ENCODE measurements at places on chromosomes 2 and 18.

DNA sequence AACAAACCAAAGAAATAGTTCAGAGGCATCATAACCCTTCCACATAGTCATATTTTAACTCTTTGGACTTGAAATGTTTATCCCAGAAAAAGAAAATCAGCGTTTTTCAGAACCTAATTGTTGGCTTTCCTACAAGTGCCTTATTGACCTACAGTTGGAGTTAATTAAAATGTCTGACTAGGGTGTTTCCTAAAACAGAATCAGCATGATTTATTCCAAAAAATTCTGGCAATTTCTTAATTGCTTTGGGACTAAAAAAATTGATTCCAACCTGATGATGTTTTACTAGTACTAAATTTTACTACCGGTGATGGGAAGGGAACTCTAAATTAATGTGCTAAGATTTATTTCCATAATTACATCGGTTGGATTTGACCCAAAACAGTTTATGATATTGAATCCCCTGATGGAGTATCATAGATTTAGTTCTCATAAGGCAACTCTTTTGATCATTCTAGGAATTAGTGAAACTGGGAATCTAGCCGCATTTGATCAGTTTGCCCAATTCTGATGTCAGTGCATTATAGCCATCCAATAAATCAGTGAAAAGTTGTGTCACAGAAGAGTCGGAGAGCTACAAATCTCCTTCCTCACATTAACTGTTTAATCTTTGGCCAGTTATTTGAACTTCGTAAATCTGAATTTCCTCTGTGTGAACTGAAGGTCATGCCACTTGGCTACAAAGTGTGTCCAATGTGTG is 134.3 kb upstream of the DSEL start:
- DNase-seq = no peak

DNA sequence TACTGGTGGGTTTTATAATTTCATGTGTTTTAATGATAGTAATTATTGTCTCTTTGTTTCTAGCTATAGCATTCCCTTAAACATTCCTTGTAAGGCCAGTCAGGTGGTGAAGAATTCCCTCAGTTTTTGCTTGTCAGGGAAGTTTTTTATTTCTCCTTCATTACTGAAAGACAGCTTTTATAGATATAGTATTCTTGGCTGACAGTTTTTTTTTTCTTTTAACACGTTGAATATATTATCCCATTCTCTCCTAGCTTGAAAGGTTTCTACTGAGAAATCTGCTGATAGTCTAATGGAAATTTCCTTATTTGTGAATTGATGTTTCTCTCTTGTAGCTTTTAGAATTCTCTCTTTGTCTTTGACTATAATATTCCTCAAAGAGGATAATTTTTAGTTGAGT is 46.8 kb downstream of the ASB1 start:
- DNase-seq = no peak

DNA sequence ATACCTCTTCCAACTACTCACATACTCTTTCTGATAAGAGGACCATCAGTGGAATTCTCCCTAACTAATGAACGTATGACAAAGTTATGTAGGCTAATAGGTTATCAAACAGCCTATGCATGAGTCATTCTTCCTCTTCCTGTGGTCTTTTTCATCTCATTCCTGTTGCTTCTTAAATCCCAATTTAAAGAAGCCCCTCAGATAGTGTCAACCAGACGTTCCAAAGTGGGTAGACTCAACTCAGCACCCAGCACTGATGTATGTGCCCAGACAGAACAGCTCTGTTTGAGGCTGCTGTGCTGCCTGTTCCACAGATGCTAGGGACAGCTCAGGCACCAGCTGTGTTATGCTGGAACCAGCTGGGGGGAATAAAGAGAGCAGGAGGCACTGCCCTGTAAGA is 52.6 kb downstream of the CXCR4 start:
- no peak for DNase-seq

DNA sequence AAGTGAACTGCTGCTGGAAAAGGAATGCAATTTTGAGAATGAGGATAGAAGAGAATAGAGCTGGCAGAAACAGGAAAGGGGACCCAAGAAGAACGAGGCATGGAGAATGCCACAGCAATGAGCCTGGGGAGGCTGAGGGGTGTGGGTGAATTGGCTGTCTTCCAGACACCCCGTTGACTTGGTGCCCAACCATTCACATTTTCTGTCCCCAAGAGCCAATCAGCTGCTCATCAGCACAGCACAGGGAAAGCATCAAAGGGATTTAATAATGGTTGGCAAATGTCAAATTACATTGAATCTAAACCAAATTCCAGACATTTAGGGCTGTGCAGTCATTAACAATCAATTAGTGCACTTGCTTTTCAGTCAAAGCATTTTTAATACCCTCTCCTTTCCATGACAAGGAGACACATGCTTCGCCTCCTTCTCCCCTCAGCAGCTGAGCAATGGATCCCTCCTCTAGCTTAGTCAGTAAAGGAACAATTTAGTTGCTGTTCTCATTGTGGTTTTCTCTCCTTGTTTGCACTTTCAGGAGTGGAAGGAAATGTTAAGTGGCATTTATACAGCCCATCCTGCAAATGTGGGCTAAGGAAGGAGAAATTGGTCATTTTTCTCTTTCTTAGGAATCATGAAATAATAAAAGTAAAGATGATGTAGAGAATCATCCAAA is 98.8 kb downstream of the KLF7 start:
- DNase-seq = no peak

- no peak for DNase-seq
These were observed 19.5 kb downstream of the CIB4 start for GRCh38 chr2:26621469-26622199.

DNA sequence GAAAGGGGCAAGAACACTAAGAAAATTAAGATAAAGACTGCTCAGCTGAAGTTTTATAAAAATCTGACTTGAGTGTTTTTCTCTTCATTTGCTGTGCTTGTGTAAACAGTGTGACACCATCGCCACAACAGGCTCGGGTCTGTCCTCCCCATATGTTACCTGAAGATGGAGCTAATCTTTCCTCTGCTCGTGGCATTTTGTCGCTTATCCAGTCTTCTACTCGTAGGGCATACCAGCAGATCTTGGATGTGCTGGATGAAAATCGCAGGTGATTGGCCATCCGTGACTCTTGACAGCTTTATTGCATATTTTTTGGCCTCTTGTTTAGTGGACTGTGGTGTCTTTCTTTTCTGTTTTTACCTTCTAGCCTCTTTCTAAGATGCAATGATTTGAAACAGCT is 22.1 kb downstream of the MFF start:
- no peak for DNase-seq

- no peak for DNase-seq
These were observed 43.2 kb upstream of the MAPRE3 start for GRCh38 chr2:26927221-26927620.

DNA sequence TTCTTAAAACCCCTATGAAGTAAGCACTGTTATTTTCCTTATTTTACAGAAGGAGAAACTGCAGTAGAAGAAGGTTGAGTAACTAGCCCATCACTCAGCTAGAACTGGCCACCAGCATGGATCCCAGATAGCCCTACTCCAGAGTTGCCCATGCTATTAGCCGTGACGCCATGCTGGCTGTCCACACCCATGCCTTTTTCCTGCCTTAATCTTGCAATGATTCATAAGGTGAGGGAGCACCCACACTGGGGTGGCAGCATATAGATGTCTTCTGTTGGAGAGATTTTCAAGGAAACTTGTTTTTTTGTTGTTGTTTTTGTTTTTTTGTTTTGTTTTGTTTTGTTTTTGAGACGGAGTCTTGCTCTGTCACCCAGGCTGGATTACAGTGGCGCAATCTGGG is 204.1 kb upstream of the HAAO start:
- no peak for DNase-seq

DNA sequence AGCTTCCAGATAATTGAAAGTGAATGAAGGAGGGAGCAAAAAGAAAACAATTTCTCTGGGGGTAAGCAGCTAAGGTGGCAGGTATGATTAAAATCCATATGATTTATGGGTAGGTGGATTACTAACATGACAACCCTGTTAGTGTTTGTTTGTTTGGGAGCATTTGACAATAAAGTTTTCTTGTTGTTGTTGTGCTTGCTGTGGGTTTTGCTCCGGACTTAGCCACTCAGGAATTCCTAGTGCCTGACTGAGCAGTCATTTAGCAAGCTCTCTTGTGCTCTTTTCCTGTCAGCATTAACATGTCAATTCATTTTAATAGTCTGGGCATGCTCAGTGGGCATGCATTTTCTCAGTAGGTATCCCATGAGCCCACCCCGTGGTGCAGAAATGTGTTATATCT is 674.8 kb upstream of the ZEB2 start:
- DNase-seq = no peak

- DNase-seq = no peak
These were observed 20.9 kb upstream of the AGFG1 start for GRCh38 chr2:227450926-227451654.

DNA sequence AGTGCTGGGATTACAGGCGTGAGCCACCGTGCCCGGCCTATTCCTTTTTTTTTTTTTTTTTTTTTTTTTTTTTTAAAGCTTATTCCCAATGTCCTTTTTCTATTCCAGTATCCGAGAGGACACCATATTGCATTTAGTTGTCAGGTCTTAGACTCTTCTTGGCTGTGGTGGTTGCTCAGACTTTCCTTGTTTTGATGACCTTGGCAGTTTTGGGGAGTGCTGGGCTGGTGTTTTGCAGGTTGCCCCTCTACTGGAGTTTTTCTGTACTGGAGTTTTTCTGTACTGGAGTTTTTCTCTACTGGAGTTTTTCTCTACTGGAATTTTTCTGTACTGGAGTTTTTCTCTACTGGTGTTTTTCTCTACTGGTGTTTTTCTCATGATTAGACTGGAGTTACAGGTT is 149.2 kb downstream of the TANC1 start:
- no peak for DNase-seq

GRCh38 chr2:61425605-61426155 is 45.2 kb downstream of the USP34 start:
- DNase-seq = no peak

DNA sequence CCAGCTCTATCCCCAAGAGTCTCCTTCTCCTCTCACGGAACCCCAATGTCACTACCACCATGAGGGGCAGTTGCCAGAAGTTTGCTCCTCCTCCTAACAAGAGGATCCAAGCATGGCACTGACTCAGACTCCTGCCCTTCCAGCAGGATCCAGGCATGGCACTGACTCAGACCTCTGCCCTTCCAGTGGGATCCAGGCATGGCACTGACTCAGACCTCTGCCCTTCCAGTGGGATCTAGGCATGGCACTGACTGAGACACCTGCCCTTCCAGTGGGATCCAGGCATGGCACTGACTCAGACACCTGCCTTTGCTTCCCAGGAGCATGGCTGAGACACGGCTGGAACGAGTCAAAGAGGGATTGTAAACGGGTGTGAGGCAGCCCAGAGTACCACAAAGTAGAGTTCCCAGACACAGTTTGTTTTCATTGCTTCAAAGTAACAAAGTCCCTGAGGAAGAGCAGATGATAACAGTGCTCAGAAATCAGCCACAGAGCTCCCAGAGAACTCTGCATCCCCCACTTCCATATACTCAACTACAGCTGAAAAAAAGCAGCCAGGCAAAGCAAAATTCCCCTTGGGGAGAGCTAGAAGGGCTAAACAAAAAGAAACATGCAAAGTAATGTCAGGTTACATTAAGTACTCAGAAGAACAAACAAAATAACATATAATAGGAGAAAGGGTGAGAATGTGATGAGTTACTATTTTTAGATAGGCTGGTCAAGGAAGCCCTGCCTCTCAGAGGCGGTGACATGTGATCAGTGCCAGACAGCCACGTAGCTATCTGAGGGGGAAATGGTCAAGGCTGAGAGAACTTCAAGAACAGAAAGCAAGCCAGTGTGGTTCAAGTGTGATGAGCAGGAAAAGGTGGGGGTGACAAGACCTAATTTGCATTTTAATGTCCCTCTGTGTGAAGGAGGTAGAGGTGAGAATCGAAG is 3.0 kb downstream of the BUB1 start:
- DNase-seq = no peak

DNA sequence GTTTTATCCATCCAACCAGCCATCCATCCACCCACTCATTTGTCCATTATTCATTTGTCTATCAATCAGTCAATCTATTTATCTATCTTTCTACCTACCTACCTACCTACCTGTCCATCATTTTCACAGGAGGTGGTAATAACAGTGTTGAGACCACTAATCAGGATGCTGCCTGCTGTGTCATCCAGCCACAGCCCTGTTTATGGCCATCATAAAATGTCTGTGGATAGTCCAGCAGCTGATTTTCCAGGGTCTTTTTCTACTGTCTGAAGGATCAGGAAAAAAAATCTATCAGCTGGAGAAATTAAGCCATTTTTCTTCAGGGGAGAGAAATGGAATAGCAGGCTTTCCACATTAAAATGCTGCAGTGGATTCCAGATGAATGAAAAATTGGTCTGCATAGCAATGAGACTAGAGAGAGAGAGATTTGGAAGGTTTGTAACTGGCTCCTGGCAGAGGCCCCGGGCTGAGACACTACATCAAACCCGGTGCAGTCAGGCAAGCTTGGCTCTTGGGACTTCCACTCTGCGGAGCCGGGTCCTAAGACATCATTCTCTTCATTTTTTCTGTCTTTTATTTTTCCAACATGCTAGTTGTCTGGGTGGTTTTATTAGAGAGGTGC is 33.0 kb upstream of the BOD1L2 start:
- DNase-seq = no peak

- no peak for DNase-seq
These were observed 111.8 kb upstream of the PPP1CB start for GRCh38 chr2:28639836-28640235.

DNA sequence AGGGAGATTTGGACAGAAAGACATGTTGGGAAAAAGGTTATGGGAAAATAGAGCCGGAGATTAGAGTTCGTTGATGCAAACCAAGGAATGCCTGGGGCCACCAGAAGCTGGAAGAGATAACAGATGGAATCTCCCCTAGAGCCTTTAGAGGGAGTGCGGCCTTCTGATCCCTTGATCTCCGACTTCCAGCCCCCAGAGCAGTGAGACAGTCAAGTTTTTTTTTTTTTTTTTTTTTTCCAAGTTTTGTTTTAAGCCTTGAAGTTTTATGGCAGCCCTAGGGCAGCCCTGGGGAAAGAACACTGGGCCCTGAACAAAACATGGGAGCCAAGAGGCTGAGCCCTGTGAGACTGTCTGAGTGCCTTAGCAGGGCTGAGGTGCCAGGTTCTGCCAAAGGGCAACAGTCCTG is 6.5 kb downstream of the DGKD start:
- no peak for DNase-seq

- DNase-seq = no peak
These were observed 83.4 kb upstream of the ZEB2 start for GRCh38 chr2:144603334-144603733.

Measured in stimulated activated CD4-positive, alpha-beta T cell treated with anti-CD3 and anti-CD28 coated beads, Interleukin-1b, Interleukin-23, amount 100 ng/mL, for 1 hour (primary cell).